ENCODE measurements at places on chromosomes 12 and 14. TPM values are rescaled to one million over a fixed set of nuclear protein-coding genes. Genes with fewer than 3 reads are reported as not detected.

DNA sequence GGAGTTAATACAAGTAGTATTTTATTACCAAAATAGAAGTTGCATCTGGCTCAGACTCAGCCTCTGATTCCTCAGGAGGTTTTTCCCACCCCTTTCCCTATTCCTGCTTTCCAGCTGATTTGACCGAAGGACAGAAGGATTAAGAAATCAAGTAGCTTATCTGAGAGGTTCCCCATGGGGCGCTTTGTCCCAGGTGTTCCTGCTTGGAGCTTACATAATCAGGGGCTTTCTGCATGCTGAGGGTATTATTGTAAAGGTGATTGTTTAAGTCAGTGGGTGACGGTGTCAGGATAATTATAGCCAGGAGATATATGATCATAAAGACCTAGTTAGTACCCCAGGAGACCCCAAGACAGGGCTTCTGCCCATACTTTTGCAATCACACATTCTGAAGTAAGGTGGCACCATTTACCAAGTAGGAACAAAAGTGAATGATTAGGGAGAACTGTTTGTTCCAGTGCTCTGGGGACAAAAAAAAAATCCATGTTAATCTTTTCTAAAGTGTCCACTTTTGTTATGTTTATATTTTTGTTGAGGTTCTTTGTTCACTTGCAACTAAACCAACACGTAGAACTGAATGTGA lies 921.3 kb downstream of the NRXN3 start:
- no peak for DNase-seq

HOXC12 gene
- total RNA-seq = 0.62 TPM

GRCh38 chr14:89507521-89507920 lies 90.5 kb upstream of the FOXN3 start:
- no peak for DNase-seq

PMCH gene
- not detected for total RNA-seq

DNA sequence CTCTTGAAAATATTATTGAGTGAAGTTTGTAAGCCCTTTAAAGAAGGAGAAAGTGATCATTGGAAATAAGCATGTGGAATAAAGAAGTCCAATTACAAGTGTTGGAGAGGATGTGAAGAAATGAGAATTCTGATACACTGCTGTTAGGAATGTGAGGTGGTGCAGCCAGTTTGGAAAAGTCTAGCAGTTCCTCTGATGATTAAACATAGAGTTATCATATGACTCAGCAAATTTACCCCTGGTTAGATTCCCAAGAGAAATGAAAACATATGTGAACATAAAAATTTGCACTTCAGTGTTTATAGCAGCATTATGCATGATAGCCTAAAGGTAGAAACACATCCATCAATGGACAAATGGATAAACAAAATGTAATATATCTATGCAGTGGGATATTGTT lies 319.9 kb downstream of the AEBP2 start:
- DNase-seq = peak; percentile 15

DNA sequence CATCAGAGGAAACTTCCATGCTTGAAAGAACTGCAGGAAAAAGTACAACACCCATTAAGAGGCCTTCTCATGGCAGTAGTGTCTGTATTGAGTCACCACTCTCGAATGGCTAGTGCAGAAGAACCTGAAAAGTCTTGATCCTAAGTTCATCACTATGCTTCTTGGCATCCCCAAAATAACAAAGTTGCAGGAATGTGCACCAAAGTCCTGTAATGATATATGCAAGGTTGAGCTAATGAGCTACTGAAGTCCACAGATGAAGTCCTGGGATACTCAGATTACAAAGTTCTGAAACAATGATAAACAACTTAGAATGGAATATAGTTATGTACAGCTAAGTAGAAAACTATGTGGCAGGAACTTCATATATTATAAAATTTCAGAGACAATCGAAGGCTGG lies 545.4 kb downstream of the FOXG1 start:
- no peak for DNase-seq

- no peak for DNase-seq
These were observed 336.3 kb downstream of the FUT8 start for GRCh38 chr14:65748796-65749195.

RPL10L gene
- not detected for total RNA-seq

DNA sequence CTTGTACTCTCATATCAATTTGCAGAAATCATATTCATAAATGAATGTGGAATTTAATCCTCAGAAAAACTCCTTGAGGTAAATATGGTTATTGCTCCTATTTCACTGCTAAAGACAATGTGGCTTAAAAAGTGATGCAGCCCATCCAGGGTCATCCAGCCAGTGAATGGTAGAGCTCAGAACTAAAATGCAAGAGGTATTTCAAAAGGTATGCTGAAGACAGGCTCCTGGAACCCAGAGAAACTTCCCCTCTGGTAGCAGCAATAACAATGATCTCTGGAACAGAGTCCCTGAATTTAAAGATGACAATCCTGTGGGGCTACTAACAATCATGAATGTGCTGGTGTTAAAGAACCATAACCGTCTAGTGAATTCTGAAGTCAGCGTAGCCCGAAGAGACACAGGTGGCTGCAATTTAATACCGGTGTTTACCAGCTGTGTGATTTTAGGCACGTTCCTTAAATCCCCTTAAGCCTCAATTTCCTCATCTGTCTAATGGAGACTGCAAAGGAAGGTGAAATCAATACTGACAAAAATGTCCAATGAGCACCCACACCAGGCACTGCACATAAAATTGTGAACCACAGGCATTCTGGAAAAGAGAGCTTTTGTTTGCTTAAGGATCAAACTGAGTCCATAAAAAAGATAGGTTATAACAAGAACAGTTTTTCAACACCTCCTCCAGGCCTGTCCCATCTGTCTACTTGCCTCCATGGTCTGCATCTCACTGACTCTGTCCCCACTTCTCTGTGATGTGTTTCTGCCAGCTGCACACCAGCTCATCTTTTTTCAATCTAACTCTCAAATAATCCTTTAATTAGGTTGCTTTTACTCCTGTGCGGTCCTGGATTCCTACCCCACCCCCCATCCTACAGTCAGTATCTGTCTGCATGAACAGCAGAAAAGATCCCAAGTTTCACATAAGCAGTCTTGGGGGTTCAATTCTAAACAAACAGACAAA lies 10.5 kb downstream of the TM7SF3 start:
- peak; percentile 19 for DNase-seq

GRCh38 chr12:124539084-124540041 lies 28.0 kb downstream of the NCOR2 start:
- DNase-seq = no peak

DNA sequence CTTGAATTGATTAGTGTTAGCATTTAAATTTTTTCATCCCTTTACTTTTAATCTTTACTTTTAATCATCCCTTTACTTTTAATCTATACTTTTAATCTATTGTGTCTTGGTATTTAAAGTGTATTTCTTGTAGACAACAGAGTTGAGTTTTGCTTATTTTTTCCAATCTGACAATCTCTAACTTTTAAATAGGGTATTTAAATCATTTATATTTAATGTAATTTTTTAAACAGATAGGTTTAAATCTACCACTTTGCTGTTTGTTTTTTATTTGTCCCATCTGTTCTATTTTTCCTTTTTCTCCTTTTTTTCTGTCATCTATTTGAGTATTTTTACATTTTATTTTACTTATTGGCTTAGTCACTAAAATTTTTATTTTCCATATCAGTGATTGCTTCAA lies 68.3 kb downstream of the TTC7B start:
- no peak for DNase-seq

GRCh38 chr12:89976866-89977265 lies 268.2 kb upstream of the ATP2B1 start:
- no peak for DNase-seq

DNA sequence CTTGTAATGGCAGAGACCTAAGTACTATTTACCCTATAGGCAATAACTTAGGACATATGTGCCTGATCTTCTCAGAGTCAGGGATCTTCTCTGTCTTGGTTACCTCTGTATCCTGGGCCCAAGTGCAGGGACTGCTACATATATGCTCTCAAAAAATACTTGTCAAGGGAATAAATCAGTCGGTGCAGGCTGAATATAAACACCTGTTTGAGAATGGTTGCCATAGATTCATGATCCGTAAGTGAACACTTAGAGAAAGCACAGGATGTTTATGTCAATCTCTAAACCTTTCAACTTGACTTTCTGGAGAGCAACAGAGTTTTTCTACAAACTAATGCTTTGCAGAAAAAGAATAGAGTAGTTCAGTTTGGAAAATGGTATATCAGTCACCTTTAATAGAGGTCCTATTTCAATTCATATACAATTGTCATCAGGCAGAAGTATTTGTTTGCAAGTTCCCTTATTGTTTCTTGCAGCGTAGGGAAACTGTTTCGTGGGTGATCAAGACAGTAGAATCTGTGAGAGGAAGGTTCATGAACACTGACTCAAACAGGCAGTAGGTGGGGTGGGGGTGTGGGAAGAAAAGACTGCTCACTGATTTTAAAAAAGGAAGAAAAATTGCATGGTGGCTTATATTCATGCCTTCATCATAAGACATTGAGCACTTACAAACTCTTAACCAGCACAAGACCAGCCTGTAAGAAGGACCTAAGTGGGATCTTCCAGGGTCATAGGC lies 6.0 kb upstream of the UBE2N start:
- DNase-seq = no peak

DNA sequence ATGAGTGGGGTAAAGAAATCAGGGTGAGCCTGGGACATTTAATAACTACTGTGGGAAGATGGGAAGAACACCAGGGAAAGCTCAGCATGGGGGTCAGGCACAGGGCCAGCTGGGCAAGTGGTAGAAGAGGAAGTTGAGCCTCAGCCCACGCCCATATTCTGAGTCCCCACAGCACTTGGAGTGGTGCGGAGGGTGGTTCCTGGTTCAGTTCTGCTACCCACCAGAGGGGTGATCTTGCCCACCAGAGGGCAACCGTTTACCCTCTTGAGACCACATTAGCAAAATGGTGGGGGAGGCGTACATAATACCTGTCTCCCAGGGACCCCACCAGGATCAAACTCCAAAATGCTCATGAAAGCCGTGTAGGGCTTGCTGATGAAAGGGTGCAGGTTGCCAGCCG lies 16.8 kb upstream of the ANKRD33 start:
- peak; percentile 35 for DNase-seq

- DNase-seq = no peak
These were observed 98.4 kb downstream of the GTF2A1 start for GRCh38 chr14:81122326-81122725.

PLEKHD1 gene
- total RNA-seq = 1.1 TPM

- DNase-seq = no peak
These were observed 83.3 kb upstream of the PPM1H start for GRCh38 chr12:63018273-63018672.

DNA sequence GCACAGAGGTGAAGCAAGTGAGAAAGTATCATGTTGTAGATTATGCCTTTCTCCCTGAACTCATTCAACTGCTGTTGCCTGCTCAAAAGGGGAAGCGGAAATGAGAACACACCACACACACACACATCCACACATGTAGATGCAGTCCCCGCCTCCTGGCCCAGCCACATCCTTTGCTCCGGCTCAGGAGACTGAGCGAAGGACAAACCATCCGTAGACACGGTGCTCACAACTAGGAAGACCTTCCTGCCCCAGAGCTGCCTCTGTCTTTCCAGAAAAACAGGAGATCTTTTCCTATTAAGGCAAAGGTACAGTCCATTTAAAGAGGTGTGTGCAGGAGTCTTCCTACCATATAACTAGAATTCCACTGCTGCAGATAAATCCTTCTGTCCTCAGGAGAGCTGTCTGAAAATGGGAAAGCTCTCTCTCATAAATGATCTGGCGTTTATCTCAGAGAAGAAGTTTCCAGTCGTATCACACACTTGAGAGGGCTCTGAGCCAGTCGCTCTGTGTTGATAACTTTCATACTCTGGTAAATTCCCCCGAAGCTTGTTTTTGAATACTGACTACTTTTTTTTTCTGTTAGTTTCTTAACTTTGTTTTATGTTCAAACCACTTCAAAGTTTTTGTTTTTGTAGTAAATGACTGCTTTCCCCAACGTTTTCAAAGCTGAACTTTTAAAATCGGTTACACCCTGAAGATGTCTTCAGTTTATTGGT lies at the start of gene TESPA1:
TSS of gene TESPA1 (minus strand) at position 105 of the 719 bp plus-strand sequence. CDS start 10,200 bp downstream, outside the sequence.
- no peak for DNase-seq

- DNase-seq = no peak
These were observed 16.2 kb upstream of the MED6 start for GRCh38 chr14:70616646-70617045.

HOXC6 gene
- 1.6 TPM for total RNA-seq

DNA sequence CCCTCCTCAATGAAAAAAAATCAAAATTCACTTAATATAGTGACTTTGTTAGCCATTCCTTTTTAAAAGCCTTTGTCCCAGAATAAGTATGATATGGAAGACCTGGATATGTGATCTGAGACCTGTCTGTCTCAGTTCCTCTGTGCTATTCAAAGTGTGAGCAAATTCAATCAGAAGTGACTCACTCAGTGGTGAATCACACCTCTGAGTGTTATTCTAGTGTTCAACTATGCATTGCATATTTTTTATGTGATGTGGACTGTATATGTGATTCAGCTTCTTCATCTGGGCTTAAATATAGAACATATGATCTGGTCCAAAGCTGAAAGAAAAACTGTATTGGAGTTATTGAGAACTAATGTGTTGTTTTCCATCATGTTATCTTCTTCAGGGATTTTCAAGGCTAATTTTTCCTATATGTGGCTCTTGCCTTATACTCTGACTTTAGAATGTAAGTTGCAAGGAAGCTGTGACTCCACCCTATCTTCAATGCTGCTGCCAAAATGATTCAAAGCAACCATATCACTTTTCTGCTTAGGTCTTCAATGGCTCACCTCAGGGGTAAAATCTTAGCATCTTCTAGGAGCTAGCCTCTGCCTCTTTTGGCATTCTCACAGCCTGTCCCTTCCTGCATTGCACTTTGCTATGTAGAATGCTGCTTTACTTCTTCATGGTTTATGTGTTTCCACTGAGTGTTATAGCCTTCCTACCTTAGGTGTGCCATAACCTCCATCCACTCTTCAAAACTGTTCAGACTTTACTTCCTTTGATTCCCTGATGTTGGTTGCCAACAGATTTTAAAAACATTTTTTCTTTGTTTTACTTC lies 169.8 kb downstream of the OTOGL start:
- DNase-seq = no peak

GRCh38 chr12:1444142-1444516 lies 150.3 kb downstream of the FBXL14 start:
- DNase-seq = no peak

IGFBP6 gene
- 49.8 TPM for total RNA-seq

ARHGAP5 gene
- total RNA-seq = 54.6 TPM

DNA sequence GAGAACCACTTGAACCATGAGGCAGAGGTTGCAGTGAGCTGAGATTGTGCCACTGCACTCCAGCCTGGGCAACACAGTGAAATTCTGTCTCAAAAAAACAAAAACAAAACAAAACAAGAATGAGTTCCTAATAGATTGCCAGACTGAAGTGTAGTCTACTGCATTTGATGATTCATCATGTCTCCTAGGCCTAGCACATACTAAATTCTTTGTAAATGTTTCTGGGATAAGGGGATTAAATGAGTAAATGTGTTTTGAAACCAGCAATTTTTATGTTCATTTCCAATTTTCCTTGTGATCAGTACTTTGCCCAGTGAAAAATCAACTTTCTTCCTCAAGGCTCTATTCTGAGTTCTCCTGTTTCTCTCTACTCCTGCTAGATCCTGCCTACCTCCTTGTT lies 2.9 kb upstream of the DYRK2 start:
- peak; percentile 57 for DNase-seq

DNA sequence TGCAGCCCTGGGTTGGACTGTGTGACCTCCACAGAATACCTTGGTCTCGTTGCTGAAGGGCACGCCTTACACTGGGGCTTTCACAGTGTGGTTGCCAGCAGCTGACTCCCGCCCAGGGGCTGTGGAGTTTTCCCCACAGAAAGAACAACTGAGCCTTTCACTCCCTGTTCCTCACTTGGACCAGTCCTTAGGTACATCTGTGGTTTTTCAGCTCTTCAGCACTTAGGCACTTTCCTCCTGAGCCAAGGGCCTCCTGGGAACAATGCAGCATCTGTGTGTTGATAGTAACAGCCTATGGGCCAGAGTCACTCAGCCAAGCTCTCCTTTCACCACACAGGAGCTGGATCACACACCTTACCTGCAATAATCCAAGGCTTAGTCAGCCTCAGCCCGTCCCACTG lies 25.0 kb downstream of the ERP27 start:
- no peak for DNase-seq
